H7 (cell line): ENCODE measurements at places on chromosomes 11 and 22.

DNA sequence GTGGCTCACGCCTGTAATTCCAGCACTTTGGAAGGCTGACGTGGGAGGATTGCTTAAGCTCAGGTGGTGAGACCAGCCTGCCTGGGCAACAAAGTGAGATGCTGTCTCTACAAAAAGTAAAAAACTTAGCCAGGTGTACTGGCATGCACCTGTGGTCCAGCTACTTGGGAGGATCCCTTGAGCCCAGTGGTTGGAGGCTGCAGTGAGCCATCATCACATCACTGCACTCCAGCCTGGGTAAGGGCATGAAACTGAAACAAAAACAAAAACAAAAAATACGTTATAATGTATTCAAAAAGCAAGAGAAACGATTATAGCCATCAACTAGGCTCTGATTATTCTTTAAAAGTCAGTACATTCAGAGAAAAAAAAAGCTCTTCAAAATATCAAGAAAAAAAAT lies 62.5 kb downstream of the TCF20 start:
- no peak for DNase-seq

DNA sequence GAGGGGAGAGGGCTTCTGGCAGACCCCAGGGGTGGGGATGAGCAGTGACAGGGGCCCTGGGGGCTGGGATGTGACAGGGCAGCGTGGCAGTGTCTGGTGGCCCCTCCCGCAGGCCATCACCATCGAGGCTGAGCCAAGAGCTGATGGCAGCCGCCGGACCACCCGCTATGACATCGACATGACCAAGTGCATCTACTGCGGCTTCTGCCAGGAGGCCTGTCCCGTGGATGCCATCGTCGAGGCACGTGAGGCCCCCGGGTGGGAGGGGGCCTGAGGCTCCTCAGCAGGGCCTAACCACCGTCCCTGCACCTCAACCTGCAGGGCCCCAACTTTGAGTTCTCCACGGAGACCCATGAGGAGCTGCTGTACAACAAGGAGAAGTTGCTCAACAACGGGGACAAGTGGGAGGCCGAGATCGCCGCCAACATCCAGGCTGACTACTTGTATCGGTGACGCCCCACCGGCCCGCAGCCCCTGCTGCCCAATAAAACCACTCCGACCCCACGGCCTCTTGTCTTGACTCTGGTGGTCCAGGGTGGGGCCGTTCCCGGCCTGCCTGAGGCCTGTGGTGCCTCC lies 2.6 kb upstream of the TCIRG1 start:
- no peak for DNase-seq

GRCh38 chr11:129489249-129489648 lies 113.6 kb downstream of the BARX2 start:
- no peak for DNase-seq

DNA sequence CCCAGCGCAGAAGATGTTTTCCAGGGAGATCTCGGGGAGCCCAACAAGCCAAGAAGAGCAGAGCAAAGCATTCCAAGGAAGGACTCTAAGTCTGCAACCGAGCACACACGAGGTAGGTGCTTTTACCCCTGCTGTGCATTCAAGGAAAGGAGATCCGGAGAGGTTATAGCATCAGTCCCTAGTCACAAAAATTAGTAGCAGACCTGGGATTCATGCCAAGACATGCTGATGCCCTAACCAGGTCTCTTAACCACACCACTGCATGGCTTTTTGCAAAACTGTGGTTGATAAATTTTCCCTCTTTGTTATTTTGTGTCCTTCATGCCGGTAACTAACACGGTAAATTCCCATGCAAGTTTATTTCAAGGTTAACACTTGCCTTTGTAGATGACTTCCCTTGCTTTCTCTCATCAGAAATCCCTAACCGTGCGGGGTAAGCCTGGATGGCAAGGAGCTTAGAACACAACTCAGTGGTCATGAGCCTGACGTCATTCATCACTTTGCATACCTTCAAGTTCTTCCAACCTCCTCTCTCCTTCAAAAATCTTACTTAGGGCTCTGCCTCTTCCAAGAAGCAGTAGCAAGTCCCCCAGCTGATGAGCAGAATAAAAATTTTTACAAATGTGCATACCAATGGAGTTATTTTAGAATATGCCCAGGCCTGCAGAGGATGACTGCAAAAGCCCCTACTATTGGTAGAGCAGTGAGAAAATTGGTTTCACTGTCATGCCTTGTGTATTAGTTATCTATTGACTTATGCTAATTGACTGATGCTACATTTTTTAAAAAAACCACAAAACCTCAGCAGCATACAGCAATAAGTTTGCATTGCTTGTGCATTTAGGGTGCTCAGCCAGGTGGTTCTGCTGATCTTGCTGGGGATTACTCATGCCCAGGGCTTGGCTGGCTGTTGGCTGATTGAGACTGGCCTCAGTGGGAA lies 465.1 kb downstream of the MN1 start:
- DNase-seq = no peak

DNA sequence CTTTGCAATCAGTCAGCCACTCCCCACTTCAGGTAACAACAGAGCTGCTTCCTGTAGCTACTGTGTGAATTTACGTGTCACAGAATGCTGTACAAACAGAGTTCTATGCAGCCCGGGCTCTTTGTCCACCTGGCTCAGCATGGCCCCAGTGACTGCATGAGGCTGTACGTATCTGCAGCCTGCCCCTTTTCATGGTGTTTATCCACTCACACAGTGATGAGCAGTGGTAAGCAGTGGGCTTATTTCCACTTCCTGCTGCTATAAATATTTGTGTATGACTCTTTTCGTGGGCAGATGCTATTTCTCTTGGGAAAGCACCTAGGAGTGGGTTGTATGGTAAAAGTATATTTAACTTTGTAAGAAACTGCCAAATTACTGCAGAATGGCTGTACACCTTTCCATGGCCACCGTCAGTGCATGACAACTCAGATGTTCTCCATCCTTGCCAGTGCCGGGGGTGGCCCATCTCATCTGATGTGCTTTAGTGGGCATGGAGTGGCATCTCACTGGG lies 43.3 kb downstream of the MYEOV start:
- DNase-seq = no peak

- no peak for DNase-seq
Measured at GRCh38 chr11:112302226-112302868, 41.7 kb upstream of the PLET1 start.

DNA sequence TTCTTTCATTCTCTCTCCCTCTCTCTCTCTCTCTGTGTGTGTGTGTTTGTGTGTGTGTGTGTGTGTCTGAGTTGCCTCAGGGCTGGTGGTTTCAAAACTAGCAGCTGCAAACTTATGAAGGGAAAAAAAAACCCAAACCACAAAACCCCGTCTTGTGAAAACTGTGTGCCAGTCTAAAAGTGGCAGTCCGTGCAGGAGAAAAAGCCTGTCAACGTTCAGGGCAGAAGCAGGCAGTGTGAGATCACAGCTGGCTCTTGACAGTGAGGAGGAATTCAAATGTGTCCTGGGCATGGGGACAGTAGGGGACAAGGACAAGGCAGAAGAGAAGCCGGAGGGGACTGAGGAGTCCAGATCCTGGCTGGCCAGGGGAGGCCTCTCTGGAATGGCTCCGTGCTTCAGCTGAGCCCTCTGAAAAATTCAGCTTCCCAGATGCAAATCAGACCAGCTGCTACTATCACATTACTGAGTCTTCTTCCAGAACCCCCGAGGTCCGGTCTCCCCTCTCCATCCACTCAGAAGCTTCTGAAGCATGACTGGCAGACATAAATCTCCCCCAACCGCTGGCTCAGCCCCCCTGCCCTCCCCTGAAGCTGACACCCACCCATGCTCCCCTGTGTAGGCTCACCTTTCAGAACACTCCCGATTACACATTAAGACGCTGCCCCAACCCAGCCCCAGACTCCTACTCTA lies 31.9 kb downstream of the FLI1 start:
- no peak for DNase-seq

DNA sequence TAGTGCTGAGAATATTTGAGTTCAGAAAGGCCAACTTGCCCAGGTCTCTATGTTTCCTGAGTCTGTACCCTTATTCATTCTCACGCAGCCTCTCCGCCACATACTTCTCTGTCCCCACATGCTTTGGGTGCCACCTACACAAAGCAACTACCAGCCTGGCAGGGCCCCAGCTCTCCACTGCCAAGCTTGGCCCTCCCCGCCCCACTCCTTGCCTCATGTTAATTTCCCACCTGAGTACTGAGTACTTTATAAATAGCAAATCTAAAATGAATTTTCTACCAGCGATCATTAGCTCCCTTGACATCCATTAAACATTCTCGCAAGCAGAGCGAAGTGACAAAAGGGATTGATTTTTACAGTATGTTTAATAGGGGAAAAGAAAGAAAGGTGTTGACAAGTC lies 20.8 kb downstream of the NTM start:
- DNase-seq = no peak

GRCh38 chr11:17743808-17744119 lies 9.2 kb downstream of the KCNC1 start:
- no peak for DNase-seq

DNA sequence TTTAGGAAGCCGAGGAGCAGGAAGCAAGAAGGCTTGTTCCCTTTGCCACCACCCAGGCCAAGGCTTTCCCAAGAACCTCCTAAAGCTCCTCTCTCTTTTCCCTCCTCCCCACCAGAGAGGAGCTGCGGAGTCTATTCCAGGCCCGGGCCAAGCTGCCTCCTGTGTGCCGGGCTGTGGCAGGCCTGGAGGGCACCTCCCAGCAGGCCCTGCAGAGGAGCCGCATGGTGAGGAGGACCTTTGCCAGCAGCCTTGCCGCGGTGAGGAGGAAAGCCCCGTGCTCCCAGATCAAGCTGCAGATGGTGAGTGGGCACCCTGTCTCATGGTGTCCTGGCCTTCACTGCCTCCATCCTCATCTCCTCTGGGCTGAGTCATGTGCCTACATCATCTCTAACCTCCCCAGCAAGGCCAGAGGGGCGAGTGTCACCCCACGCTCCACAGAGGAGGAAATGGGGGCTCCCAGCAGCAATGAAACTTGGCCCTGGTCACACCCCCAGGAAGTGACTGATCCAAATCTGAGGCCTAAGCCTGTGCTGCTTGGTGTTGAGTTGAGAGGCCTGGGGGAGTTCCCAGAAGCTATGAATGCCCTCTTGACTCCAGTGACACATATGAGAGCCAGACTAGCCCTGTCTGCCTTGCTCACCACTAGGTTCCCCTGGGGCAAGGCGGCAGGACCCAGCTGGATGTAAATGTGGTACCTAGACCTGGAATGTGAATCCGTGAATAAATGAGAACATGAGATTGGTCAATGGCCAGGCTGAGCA lies 104.2 kb downstream of the MYO18B start:
- DNase-seq = no peak

DNA sequence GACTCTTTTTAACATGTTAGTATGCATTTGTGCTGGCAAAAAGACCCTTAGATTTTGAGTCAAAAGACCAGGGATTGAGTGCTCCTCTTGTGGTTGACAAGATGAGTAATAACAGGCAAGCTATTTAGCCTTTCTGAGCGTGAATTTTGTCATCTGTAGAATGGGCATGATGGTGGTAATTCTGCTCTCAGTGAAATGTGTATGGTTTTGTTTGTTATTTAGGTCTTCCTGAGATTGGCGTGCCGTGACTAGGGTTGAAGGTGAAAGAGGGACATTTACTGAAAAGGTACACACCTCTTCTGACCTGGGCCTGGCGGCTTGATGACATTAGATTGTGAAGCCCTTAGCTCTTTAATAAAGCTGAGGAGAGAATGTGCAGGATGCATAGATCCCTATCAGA lies 8.4 kb upstream of the CEP295 start:
- no peak for DNase-seq

DNA sequence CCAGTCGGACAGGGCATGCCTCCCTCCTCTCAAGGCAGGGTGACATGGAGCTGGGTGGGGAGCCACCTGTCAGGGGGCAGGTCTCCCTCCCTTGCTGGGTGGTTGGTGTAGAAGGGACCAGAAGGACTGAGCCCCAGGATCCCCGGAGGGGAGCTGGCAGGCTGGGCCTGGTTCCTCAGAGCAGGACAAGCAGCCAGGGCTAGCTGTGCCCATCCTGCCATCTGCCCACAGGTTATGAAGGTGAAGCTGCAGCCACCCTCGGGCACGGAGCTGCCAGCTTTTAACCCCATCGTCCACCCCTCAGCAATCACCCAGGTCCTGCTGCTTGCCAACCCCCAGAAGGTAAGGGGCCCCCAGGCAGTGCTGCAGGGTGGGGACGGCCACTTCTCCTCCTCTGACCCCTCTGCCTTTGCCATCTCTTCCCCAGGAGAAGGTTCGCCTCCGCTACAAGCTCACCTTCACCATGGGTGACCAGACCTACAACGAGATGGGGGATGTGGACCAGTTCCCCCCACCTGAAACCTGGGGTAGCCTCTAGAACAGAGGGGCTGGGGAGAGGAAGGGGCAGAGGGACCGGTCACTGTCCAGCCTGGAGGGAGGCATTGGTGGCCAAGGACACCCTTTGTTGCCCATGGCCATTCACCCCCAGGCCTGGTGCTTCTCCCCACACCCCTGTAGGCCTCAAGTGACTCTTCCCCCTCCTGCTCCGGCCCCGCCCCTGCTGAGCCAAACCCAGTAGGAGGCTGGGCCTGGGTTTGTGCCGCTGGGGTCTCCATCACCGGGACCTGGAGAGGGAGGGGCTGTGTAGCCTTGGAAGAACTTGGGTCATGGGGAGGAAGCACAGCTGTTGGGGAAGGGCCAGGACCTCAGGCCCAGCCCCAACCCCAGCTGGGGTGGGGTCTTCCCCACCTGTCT lies 7.0 kb upstream of the SH3BP1 start:
- DNase-seq = peak; percentile 66

GRCh38 chr22:22810471-22810870 lies 77.1 kb upstream of the IGLL5 start:
- DNase-seq = peak; percentile 37

DNA sequence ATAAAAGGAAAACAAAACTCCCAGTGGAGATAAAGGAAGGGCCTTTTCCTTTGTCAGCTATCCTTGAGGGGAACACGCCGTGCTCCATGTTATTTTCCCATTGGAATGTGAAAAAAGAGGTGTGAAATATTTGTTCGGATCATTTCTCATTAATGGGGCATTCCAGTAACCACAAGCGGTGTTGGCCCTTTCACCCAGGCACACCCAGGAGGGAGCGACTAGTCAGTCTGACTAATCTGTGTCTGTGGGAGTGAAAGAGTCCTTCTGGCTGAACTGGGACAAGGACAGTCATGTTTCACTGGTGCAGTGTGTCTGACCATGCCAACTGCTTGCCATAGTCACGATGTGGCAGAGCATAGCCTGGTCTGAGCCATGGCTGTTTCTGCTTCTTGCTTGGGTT lies 13.0 kb upstream of the MYEOV start:
- no peak for DNase-seq
